ENCODE measurements at places on chromosomes 5 and 9.

- no peak for DNase-seq
Measured at GRCh38 chr5:158875272-158875679, 224.4 kb downstream of the EBF1 start.

- no peak for DNase-seq
Measured at GRCh38 chr5:122941737-122942136, 94.8 kb downstream of the PPIC start.

- no peak for DNase-seq
Measured at GRCh38 chr5:140443-140829, 48.5 kb downstream of the PLEKHG4B start.

DNA sequence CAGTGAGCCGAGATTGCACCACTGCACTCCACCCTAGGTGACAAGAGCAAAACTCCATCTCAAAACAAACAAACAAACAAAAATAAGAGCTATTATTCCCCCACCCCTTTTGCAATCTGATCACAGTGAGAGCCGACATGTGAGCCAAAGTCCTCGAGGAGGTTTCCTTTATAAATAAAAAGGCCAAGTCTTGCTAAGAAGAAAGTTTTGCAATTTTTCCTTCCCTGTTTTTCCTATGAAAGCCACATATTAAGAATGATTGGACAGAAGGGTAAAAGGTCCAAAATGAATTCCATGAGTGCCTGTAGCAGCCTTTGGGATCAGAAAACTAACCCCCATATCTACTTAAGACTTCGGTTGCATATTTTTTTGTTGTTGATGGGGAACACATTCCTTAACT is 179.7 kb downstream of the TSSK1B start:
- DNase-seq: no peak

GRCh38 chr9:128892221-128892921 is 10.4 kb downstream of the LRRC8A start:
- DNase-seq: peak; percentile 93

DNA sequence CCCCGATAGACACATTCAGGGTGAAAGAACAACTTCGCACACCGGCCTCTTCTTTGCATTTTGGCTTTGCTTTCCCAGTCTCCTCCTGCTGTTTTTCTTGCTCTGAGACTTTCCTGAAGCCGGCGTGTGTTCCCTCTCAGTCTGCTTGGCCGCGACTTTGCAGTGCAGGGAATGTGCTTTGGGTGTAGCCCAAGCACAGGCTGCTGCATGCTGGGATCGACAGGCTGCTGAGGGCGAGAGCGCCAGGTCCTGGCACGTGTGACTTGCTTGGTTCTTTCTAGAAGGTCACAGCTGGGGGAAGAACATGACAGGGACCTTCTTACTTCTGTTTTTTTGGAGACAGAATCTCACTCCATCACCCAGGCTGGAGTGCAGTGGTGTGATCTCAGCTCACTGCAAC is 40.6 kb downstream of the TENT4A start:
- DNase-seq: no peak

GRCh38 chr5:169072233-169072632 is 228.7 kb downstream of the SLIT3 start:
- no peak for DNase-seq

DNA sequence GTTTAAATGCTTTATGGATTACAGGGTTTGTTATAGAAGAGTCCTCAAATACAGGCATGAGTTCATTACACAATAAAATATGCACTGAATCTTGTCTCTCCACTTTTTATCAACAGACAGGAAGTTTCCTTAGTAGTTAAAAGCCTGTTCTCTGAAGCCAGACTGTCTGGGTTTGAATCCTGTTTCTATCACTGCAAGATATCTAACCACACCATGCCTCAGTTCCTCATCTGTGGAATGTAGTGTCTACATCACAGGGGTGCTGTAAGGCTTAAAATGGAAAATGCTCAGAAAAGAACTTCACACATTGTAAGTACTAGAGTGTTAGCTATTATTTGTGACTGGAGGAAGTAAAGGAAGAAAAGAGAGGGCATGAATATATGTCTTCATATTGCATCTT is 9.3 kb downstream of the LIX1 start:
- no peak for DNase-seq

- DNase-seq: no peak
Measured at GRCh38 chr5:113145757-113146387, 169.3 kb downstream of the DCP2 start.

GRCh38 chr9:136239983-136240330 is 5.7 kb downstream of the QSOX2 start:
- DNase-seq: peak; percentile 69

DNA sequence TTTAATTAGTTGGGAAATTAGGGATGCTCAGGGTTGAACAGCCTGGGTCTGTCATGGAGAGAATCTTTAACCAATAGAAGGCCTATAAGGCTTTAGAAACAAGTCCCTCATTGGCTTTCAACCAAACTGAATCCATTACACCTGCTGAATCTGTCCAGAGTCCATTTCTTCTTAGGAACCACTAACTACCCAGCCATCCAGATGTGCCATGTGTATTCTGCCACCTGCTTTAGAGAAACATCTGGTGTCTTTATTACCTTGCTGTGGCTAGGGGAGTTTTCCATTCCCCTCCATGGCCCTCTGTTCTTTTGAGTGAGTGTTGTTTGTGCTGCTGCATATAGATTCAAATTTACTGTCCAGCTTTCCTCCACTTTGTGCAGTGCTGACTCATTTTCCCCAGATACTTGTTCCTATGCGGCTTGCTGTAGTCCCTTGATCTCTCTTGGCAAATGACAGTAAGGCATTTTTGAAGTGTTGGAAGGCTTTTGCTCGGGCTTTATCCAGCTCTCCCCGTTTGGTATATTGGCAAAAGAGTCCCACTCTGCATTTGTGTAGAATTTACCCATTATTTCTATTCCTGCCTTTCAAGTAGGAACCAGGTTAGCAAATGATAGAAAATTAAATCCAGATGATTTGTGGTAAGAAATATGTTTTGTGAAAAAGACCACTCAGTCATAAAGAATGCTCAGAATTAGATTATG is 54.6 kb downstream of the NLN start:
- DNase-seq: no peak

- DNase-seq: no peak
Measured at GRCh38 chr9:96524764-96525163, 74.8 kb downstream of the HABP4 start.

DNA sequence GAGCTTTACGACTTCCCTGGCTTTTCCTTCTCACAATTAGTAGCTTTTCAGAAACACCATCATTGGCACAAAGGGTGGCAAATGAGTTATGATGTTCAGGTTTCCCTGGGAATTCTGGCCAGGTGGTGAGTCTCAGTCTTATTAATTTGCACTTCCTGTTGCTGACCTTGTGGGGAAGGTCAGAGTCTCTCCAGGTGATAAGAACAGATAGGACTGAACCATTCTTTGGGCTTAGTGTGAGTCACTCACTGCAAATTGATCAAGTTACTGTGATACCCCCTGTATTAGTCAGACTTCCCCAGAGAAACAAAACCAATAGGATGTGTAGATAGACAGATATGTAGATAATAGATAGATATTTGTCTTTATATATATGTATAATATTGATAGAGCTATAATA is 53.8 kb upstream of the RANBP3L start:
- no peak for DNase-seq

DNA sequence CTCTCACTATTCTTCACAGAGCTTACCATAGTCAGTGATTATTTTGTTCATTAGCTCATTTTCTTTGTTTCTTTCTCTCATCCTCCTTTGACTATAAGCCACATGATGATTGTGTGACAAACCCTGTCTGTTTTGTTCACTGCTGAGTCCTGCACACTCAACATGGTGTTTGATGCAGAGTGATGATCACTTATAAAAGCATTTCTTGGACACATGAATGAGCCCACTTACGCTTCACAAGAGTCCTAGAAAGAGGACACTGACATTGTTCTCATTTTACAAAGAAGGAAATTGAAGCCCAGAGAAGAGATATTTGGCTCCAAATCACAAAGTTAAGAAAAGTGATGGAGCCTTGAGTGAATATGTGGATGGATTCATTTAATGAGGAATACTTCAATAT is 13.4 kb downstream of the ABLIM3 start:
- DNase-seq: no peak

DNA sequence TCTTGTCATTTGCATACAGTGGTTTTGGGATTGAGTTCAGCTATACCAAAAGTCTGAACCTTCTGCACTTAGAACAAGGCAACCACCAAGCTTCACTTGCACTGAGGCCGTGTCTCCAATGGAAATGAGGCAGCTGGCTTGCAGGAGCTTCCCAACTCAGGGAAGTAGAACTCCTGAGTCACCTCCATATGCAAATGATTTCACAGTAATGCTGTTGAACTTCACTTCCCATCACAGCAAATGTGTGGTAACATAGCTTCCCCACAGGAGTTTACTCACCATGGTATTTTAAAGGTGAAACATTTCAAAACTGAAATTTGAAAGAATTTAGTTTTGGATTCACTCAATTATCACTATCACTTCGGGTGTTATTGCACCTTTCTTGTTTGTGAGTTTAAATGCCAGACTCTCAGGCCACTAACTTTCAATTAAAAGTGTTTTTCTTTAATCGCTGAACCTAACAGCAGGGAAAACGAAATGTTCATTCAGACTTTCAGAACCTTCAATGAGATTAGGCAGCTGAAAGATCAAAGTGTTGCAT is 9.0 kb downstream of the CD274 start:
- DNase-seq: no peak

GRCh38 chr5:139301808-139302499 is 8.4 kb downstream of the MATR3 start:
- DNase-seq: no peak

- DNase-seq: no peak
Measured at GRCh38 chr9:133955821-133956411, 36.2 kb downstream of the VAV2 start.

GRCh38 chr5:168159425-168159824 is 132.0 kb upstream of the WWC1 start:
- DNase-seq: no peak

- no peak for DNase-seq
Measured at GRCh38 chr5:78782728-78783127, 134.2 kb upstream of the LHFPL2 start.

- DNase-seq: no peak
Measured at GRCh38 chr5:180291234-180291940, 496 bp downstream of the MAPK9 start.

DNA sequence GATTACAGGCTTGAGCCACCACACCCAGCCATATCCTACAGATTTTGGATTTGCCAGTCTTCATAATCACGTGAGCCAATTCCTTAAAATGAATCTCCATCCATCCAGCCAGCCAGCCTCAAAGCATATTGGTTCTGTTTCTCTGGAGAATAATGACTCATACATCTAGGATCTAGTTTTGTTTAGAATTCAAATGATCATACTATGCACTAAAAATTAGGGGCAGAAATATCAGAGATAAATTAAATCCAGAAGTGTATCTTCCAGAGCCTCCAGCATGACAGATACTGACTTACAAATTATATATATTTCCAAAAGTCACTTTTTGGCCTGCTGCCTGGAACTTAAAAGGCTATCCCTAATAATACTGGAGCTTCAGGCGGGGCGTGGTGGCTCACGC is 119.1 kb upstream of the NR5A1 start:
- DNase-seq: no peak

DNA sequence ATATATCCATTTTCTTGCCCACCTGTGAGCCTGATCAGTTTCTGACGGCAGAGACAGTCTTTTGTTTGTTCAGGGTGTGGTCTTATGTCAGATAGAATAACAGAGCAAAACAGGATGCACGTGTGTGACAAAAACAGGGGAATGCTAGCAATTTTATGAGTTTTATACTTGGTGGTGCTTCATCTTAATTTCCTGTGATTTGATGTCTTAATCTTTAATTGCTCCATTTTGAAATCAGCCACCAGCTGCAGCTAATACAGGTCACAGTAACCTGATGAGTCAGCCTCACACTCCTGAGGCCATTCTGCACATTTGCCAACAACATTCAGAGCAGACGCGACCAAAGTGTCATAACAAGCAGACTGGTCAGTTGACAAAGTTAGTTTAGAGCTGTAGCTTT is 42.3 kb upstream of the JMY start:
- DNase-seq: no peak

- peak; percentile 36 for DNase-seq
Measured at GRCh38 chr5:132905938-132906337, 32.5 kb downstream of the LEAP2 start.

DNA sequence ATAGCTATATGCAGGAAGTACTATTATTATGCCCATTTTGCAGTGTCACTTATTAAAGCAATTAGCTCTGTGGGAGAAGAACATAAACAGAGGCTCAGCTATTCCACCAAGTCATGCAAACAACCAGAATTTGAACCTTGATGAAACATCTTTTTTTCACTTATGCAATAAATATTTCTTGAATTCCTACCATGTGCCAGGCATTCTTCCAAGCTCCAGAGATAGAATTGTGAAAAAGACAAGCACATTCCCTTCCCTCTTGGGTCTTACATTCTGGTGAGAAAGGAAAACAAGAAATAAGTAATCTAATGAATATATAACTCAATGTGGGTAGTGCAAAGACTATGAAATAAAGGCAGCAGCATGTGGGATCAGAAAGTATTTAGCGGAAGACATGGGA is 32.1 kb upstream of the ADRB2 start:
- DNase-seq: no peak

GRCh38 chr5:151251001-151251551 is 1.9 kb upstream of the GM2A start:
- DNase-seq: no peak

DNA sequence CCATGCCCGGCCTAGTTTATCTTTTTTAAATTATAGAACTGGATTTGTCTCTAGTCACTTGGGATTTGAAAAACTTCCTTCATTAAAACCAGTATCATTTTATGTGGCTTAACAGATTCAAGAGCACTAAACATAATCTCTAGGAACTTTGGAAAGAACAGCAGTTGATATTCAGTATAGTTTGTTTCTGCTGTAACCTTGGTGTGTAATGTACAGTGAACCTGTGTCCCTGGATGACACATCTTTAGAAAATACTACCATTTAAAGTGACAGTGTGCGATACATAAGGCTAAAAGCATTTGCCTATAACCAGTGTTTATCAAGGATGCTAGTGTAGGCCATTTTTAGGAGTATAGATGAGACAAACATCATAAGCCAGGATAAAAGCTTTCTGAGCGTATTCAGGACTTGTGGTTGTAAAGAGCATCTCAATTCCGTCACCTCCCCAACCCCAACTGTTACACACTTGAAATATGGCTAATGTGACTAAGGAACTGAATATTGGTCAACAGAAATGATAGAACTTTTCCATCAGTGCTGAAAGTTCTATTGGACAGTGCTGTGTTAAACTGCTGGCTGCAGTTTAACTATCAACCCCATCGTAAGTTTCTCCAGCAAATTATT is 4.4 kb downstream of the SNX18 start:
- no peak for DNase-seq

- no peak for DNase-seq
Measured at GRCh38 chr5:135312255-135312935, 86.6 kb downstream of the MACROH2A1 start.
